NCI-H748 treated with DMSO at 0.1 percent for 48 hours (cell line): ENCODE measurements at places on chromosomes 5 and 9.

- DNase-seq, result no peak
Observed at GRCh38 chr5:157475432-157475831, 15.4 kb downstream of the NIPAL4 start.

DNA sequence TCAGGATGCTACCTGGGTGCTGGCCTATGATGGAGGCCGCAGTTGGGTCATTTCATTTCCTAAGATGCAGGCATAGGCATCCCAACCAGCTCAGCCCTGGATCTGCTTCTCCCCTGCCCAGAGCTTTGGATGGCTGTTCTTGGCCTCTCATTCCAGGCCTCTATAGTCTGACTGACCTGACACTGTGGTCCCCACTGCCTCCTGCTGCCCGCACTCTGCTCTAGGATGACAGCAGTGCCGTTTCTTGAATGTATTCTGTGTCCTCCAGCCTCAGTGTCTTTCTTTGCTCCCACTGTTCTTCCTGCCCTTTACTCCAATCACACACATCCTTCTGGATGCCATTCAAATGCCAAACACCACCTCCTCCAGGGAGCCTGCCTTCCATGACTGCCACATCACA lies 235.7 kb downstream of the HSPA4 start:
- no peak for DNase-seq

GRCh38 chr9:80651044-80651443 lies 1038.3 kb downstream of the TLE1 start:
- DNase-seq, result no peak

GRCh38 chr9:111975709-111976108 lies 79.1 kb downstream of the UGCG start:
- DNase-seq, result peak; percentile 32

GRCh38 chr9:37540634-37541033 lies 35.5 kb downstream of the FBXO10 start:
- DNase-seq, result no peak

GRCh38 chr5:40755093-40755406 lies 711 bp downstream of the TTC33 start:
- peak; percentile 92 for DNase-seq

DNA sequence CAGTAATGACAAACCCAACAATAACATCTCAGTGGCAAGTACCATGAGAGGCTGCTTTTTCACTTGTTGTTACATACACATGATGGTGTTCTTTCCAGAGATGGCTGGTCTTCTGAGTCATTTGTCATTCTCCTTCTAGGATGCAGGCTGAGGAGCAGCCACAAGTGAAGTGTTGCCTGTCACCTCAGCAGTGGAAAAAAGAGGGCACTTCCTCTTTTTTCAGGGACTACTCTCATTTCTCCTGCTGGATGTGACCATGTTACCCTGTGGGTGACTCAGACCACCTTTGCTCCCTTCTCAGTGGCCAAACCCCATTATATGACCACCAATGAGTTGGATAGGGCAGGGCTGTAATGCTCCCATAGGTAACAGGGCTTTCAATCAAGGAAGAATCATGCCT lies 587.0 kb upstream of the ADAMTS16 start:
- no peak for DNase-seq

GRCh38 chr5:128053291-128053954 lies 30.1 kb upstream of the SLC12A2 start:
- DNase-seq, result no peak

GRCh38 chr5:138448481-138449398 lies 9.9 kb downstream of the REEP2 start:
- peak; percentile 34 for DNase-seq

GRCh38 chr9:124684169-124684568 lies 86.9 kb downstream of the NR6A1 start:
- DNase-seq, result no peak

DNA sequence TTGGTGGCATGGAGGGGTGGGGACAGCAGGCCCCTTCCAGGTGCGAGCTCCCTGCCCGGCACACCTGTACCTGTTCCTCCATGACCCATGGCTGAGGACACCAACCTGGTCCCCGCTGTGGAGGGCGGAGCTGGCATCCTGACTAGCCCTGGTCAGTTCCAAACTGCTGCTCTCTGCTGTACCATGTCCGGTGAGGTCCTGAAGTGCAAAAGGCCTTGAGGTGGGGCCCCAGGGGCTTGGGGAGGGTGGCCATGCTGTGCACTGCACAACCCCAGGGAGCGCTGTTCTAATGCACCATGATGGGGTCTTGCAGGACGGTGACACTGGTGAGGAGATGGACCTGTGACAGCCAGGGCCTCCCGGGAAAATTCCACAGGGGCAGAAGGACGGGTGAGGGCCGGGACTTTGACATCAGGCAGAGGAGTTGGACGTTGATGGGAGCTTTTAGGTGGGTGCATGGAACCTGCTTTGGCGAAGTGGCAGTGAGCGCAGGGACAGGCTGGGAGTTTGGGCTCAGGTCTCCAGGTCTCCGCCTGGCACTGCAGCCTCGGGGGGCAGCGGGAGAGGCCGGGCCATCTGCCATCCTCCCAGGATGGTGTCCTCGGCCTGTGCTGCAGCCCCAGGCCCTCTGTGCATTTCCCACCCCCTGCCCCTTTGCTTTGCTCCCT lies 38.9 kb downstream of the COL5A1 start:
- no peak for DNase-seq

GRCh38 chr9:115808108-115808507 lies 345.5 kb upstream of the PAPPA start:
- no peak for DNase-seq

DNA sequence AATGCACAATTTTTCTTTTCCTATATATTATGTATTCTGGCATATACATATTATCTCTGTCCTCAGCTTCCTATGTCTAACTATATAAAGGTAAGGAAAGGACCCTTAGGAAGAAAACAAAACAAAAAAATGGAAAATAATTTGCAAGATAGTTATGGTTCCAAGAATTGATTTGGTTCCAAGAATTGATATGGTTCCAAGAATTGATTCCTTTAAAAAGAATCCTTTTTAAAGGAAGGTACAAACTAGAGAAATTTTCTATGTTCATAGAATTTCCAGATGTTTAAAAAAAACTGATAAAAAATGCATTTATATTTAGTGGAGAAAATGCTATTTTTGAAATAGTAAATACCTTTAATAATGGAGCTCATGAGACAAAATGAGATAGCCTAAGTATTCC lies 12.1 kb downstream of the LYRM7 start:
- no peak for DNase-seq

GRCh38 chr9:131752231-131752884 lies 12.5 kb upstream of the RAPGEF1 start:
- no peak for DNase-seq

- DNase-seq, result no peak
Observed at GRCh38 chr9:4936823-4937222, 48.2 kb upstream of the JAK2 start.

GRCh38 chr9:88872192-88872946 lies 118.9 kb upstream of the S1PR3 start:
- DNase-seq, result no peak

- no peak for DNase-seq
Observed at GRCh38 chr9:106934442-106935238, 71.7 kb downstream of the ZNF462 start.

- no peak for DNase-seq
Observed at GRCh38 chr9:70488098-70488792, 73.8 kb upstream of the KLF9 start.

DNA sequence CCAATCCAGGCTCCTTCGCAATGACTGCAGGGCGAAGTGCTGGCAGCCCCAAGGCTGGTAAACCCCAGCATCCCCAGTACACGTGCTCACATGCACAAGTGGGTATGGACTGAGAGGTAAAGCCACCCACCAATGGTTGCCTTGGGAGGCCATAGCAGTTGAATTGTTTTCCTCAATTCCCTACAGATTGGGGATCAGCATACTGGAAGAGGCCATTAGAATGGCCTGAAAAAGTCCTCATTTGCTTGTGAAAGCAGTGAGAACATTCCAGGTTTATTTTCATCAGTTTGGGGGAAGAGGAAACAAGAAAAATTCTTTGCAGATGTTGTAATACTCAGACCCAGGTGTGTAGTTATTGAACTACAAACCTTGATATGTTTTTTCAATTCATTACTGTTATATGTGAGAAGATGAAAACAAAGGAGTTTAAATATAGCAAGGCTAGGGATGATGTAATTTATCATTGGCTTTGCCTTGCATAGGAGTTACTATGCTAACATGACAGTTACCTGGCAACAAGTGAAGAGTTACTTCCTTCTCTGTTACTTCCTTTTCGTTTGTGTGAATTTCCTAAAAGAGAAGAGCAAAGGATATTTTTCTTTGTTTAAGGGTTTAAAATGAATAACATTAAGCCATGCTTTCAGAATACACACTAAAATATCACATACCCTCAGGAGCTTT lies 36.4 kb downstream of the MTMR12 start:
- no peak for DNase-seq

DNA sequence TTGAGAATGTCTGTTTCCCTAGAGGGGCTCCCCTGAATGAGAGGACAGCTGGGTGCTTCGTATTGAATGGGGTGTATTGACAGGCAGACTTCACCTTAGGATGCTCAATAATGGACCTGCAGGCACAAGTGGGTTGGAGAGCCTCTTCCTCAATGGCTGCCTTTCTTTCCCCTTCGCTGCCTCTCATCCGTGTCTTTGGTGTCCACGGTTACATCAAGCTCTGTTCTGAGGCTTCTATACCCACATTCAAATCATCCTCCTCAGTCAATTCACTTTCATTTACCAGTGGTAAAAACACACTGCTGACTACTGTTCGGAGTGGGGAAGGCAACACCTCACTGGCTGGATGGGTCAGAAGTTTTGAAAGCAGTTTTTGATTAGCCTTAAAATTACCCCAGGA lies 20.6 kb downstream of the LIX1 start:
- no peak for DNase-seq

DNA sequence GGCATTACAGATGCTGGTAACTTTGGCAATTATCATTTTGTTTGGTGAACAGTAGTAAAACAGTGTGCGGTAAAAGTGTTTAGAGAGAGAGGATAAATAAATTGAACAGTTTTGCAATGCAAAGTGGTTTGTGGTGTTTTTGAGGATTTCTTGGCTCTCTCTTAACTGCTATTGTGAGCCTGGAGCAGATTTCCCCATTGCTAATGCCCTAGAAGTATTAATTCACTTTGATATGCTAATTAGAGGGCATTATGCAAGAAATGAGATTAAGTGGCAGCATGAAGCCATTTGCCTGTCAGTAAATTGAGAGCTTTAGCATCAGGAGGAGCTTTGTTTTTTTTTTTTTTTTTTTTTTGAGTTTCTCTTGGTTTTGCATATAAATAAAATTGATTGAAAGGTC lies 8.2 kb downstream of the PBX3 start:
- DNase-seq, result no peak

GRCh38 chr9:72038408-72038807 lies 22.0 kb downstream of the C9orf57 start:
- peak; percentile 89 for DNase-seq

- DNase-seq, result no peak
Observed at GRCh38 chr5:141695627-141696215, 13.7 kb upstream of the ARAP3 start.

DNA sequence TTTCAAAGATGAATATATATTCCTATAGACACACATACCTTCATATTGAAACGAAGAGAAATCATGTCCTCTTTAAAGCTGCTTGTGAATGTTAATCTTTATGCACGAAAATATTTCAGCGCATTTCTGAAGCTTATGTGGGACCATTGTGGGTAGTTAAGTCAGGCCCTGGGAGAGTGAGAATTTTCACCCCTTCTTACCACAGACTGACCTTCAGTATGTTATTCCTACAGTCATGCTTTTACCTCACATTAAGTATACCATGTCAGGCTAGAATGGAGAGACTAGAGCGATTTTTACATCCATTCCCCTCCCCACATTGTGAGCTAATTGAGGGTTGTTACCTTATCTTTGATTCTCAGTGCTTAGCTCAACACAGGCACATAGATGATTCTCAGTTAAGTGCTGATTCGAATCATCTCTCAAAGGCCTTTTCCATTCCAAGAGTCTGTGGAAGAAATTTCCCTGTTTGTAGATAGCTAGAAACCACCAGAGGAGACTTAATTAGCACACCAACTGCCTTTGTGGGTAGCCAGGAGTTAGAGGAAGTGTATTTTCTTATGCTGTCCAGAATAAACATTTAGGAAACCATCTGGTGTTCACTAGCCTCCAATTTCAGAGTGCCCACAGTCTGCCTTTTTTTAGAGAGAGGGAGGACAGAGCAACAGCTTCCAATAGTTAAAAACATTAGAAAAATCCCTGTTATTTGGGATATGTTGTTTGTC lies 110.5 kb downstream of the MEGF10 start:
- DNase-seq, result no peak

DNA sequence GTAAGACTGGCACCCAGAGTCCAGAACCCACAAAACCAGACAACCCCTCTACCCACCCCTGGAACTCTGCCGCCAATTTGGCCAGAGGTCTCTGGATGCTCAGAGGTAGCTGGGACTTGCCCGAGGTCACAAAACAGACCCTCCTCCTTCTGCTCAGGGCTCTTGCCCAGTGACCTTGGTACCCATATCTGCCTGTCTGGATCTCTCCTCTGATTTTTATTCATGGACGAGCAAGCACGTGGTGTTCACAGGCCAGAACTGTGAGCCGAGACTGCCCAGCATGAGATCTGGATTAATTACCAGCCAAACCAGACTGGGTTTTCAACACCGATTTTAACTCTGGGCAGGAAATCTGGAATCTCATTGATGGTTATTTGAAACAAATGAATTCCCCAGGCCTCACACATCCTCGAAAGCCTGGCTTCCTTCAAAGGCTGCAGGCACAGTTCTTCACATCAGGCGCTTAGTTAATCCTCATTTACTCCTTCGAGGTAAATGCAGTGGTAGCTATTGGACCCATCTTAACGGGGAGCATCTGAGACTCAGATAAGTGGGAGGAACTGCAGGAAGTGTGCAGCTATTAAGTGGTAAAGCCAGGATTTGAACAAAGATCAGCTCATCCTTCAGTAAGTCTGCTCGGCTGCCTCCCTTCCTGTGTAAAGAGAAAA lies 21.4 kb downstream of the COL27A1 start:
- no peak for DNase-seq

GRCh38 chr5:61809651-61810050 lies 477.6 kb downstream of the ZSWIM6 start:
- no peak for DNase-seq

GRCh38 chr5:123800640-123801039 lies 288.7 kb downstream of the CSNK1G3 start:
- no peak for DNase-seq

DNA sequence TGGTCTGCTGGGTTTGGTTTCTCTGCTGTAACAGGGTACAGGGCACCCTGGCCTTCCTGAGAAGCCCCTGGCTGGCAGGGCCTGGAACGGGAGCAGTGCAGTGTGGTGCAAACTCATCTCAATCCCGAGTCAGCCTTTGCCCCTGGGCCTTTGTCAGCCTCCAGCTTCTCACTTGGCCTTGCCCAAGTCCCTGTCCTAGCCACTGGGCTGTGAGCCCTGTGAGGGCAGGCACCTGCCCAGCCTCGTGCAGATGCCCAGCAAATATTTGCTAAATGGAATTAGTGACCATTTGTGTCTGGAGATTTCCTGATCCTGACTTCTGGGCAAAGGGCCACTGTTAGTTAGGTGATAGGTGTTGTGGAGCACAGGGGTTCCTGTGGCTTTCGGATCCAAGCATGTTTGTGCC lies 13.0 kb downstream of the RGS3 start:
- DNase-seq, result no peak

DNA sequence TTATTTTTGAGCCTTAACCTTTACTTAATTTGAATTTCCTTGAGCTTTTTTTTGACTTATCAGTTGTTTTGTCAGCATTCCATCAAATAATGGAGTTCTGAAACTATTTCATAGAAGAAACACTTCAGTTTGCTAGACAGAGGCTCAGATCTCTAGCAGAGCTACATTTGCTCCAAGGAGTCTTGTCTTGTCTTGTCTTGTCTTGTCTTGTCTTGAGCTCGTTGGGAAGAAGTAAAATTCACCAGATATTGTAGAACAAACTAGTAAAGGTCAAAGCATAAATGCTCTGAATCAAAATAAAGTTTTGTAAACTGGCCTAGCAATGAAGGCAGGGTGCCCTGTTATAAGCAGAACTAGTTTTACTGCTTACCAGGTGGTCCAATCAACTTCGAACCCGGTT lies 33.5 kb downstream of the RAB24 start:
- no peak for DNase-seq
